ENCODE measurements at places on chromosomes 7 and 10.
A peak's percentile ranks its signal among the peaks of the same experiment; 100 is the strongest.

DNA sequence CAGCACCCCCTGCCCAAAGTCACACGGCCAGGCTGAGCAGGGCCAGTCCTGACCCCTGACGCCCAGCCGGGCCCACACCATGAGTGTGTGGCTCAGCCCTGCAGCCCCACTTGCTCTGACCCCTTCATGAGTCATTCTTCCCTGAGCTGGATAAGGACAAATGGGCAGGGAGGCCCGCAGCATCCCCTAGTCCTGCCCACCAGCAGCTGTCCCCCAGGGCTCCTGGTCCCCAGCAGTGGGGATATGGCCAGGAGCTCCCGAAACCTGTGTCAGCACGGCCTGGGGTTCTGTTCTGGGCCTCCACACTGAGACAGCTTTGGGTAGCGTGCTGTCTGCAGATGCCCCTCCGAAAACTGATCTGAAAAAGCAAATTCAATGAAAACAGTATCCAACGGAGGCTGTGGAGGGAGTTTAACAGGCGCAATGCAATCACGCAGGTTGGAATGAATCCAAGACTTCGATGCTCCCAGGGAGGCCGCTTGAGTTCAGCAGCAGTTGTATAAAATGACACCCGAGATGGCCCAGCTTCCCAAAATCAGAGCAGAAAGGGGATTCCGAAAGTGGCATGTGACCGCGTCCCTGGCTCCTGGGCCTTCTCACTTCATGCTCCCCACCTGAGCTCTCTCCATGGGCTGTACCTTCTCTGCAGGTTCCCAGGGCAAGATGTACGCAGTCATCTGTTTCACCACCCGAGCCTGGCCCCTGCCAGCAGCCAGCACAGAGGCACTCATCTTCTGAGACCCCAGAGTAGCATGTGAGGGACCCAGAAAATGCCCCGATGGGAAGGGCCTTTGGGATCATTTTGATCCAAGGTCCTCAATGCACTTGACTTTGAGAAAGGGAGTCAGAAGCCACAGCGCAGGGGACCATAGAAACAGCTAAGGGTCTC lies 214.1 kb downstream of the USP6NL start:
- DNase-seq, result no peak

DNA sequence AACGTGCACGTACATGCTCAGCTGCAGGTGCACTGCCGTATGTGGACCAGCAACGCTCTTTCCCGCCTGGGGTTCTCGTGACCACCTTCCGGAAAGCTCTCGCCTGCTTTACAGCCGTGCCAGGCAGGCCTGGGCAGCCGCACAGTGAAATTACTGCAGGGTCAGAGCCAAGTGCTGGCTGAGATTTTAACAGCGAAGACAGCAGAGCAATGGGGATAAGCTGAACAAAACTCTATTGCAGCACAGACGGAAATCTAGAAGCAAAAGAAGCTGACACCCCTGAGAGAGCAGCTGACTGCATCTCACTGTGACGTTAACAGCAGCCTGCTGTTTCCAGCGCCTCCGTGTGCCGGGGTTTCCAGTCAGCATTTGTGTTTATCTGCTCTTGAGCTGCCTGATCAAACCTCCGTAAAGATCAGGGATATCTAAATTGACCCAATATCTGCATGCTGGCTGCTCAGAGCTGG lies 179.0 kb downstream of the DIP2C start:
- peak; percentile 30 for DNase-seq

GRCh38 chr7:88203401-88203800 lies 16.4 kb downstream of the SRI start:
- no peak for DNase-seq

DNA sequence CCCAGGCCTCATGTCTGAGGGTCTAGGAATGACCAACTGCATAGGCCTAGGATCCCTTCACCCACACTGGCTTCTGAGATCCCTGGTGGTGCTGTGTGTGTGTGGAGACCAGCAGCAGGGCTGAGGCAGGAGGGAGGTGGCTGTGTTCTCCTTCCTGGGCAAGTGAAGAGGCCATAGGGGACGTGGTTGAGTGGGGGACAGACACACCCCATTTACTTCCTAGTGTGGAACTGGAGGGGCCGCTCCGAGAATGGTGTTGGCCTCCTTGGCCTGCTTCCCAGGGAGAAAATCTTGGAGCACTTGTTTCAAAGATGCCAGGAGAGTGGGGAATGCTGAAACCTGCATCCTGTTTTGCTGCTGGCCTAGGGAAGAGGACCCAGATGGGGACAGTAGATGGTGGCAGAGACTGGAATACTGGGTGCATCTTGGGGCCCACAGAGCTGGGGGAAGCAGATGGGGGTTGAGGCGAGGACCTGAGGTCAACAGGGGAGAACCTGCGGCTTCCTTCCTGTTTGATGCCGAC lies 19.1 kb downstream of the UBTD1 start:
- DNase-seq, result no peak

GRCh38 chr7:70313687-70314086 lies 715.4 kb downstream of the AUTS2 start:
- no peak for DNase-seq

GRCh38 chr10:6313111-6313895 lies 110.6 kb downstream of the PFKFB3 start:
- no peak for DNase-seq

All from substantia nigra (tissue), 51 donors.